ENCODE measurements at places on chromosomes 6 and 20. TPM values are rescaled to one million over a fixed set of nuclear protein-coding genes. Genes with fewer than 3 reads are reported as not detected.
A peak's percentile ranks its signal among the peaks of the same experiment; 100 is the strongest.

- no peaks in the 10 kb centered on the region for H3K27me3 ChIP-seq
- H3K36me3 ChIP-seq: no peaks in the 10 kb centered on the region
- no peak overlapping the region for H3K4me3 ChIP-seq
- H3K4me1 ChIP-seq: no peaks in the 10 kb centered on the region
- DNase-seq: no peak
Observed at GRCh38 chr6:166911248-166911677, 45.1 kb downstream of the RNASET2 start.

DNA sequence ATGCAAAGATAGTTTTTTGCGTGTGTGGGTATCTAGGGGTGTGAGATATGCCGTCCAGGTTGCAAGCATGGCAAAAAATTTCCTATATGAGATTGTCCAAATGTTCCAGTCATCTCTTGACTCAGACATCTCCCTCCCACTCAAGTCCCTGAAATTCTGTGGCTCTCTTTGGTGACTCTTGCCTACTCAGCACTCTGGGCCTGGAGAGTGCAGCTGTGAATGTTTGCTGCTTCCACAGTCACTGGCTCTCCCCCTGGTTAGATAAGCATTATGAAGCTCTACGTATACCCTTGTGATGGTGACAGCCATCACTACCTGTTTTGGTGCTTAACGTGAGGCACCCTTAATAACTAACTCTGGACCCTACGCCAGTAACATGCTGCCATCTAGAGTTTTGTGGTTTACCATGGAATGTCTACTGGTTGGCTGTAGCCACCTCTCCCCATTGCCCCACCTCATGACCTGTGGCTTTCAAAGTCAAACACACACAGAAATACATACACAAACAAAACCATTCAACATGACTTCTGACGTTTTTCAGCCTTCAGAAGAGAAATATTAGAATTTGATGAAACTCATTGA lies 621.9 kb upstream of the CITED2 start:
- peak; percentile 43 for DNase-seq
- no peaks in the 10 kb centered on the region for H3K27me3 ChIP-seq
- H3K27ac ChIP-seq: no peak overlapping the region
- H3K4me1 ChIP-seq: peaks cover 10% of the 10 kb centered on the region

DNA sequence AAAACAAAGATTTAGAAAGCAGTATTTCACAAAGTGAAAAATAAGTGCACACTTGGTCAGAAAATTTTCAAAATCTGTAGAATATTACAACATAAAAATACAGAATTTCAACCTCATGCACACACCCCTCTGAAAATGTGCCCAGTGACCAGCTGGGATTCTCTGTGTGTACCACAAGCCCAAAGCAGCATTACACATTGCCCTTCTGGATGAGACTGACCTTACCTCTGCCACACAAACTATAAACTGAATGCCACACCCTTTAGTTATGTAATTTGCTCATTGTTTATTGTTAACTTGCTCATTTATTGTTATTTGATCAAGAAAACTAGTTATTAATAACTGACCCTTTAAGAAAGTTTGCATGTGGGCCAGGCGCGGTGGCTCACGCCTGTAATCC lies 303.0 kb downstream of the FOXC1 start:
- no peaks in the 10 kb centered on the region for H3K27me3 ChIP-seq
- no peak overlapping the region for H3K4me3 ChIP-seq
- no peak for DNase-seq
- H3K36me3 ChIP-seq: no peaks in the 10 kb centered on the region
- peaks cover 15% of the 10 kb centered on the region for H3K4me1 ChIP-seq

DNA sequence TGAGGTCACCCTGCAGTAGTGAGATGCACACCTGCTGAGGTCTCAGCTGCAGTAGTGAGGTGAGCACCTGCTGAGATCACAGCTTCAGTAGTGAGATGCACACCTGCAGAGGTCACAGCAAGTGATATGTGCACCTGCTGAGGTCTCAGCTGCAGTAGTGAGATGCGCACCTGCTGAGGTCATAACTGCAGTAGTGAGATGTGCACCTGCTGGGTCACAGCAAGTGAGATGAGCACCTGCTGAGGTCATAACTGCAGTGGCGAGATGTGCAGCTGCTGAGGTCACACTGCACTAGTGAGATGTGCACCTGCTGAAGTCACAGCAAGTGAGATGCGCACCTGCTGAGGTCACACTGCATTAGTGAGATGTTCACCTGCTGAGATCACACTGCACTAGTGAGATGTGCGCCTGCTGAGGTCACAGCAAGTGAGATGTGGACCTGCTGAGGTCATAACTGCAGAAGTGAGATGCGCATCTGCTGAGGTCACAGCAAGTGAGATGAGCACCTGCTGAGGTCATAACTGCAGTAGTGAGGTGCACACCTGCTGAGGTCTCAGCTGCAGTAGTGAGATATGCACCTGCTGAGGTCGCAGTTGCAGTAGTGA lies 20.8 kb downstream of the ZDHHC14 start:
- no peaks in the 10 kb centered on the region for H3K27me3 ChIP-seq
- peaks cover 4% of the 10 kb centered on the region for H3K36me3 ChIP-seq
- no peak for DNase-seq
- no peaks in the 10 kb centered on the region for H3K4me1 ChIP-seq
- H3K4me3 ChIP-seq: no peak overlapping the region

DNA sequence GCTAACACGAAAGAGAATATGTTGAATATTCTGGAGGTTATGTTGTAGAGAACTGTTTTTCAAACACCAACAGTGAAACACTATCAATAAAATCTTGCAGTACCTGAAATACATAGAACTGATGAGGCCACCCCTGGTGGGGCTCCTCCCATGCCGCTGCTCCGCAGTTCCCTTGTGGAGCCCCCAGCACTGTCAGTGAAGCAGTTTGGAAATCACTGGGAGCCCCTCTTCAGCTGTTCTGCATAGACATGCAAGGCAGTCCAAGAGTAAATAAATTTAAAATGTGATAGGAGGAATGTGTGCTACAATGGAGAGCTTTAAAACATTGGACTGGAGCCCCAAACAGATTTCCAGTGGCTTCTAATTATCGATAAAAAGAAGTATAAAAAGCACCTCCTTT lies 189.4 kb downstream of the FNDC1 start:
- H3K27ac ChIP-seq: no peak overlapping the region
- no peaks in the 10 kb centered on the region for H3K4me1 ChIP-seq
- no peaks in the 10 kb centered on the region for H3K36me3 ChIP-seq
- H3K4me3 ChIP-seq: no peak overlapping the region

- no peak overlapping the region for H3K27ac ChIP-seq
- H3K4me3 ChIP-seq: no peak overlapping the region
- H3K27me3 ChIP-seq: no peaks in the 10 kb centered on the region
- no peaks in the 10 kb centered on the region for H3K36me3 ChIP-seq
- peak; percentile 30 for DNase-seq
- H3K4me1 ChIP-seq: no peaks in the 10 kb centered on the region
Observed at GRCh38 chr6:95866732-95867131, 149.0 kb upstream of the FUT9 start.

- H3K27ac ChIP-seq: no peak overlapping the region
- no peak for DNase-seq
- H3K4me1 ChIP-seq: peaks cover 10% of the 10 kb centered on the region
- H3K36me3 ChIP-seq: no peaks in the 10 kb centered on the region
Observed at GRCh38 chr6:16649241-16649640, 112.0 kb downstream of the ATXN1 start.

DNA sequence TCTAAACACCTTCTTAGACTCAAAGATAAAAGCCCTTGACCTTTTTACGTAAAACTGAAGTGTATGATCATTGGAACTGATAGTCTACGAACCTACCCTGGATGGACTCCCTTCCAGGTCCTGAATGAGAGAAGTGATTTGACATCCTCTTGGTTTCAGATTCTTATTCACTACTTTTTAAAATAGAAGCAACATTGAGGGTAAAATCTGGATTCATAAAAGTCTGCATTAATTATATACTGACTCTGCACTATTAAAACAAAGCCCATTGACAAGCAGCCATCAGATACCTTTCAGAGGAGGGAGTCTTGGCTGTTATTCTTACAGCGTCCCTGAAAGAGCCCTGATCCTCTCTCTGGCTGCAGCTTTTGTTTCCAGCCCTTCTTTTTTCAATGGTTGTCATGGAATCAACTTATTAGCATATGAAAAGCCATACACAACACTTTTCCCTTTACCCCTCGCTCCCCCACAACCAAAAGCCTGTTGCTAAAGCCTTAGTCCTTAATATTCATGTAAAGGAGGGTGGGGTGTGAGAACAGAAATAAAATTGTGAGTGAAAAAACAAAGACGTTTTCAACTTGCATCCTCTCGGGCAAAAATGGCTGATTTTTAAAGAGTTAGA lies 270.0 kb upstream of the MARCKS start:
- no peak overlapping the region for H3K4me3 ChIP-seq
- H3K36me3 ChIP-seq: no peaks in the 10 kb centered on the region
- H3K27ac ChIP-seq: no peak overlapping the region
- DNase-seq: no peak

GRCh38 chr6:166687070-166687878 lies 60.2 kb upstream of the RPS6KA2 start:
- DNase-seq: no peak
- H3K4me1 ChIP-seq: peaks cover 27% of the 10 kb centered on the region
- H3K27ac ChIP-seq: no peak overlapping the region
- H3K4me3 ChIP-seq: no peak overlapping the region
- peaks cover 26% of the 10 kb centered on the region for H3K27me3 ChIP-seq
- H3K36me3 ChIP-seq: no peaks in the 10 kb centered on the region

GRCh38 chr6:35454391-35455110 lies 2.4 kb downstream of the FANCE start:
- peaks cover 26% of the 10 kb centered on the region for H3K4me1 ChIP-seq
- no peak for DNase-seq
- peak overlapping the region; percentile 24 for H3K4me3 ChIP-seq
- H3K27me3 ChIP-seq: peaks cover 26% of the 10 kb centered on the region

GRCh38 chr6:41668968-41669367 lies 30.7 kb downstream of the MDFI start:
- H3K4me1 ChIP-seq: no peaks in the 10 kb centered on the region
- no peak overlapping the region for H3K4me3 ChIP-seq
- no peak for DNase-seq
- H3K27ac ChIP-seq: no peak overlapping the region
- no peaks in the 10 kb centered on the region for H3K36me3 ChIP-seq

GRCh38 chr6:41872147-41872546 lies 23.0 kb downstream of the USP49 start:
- no peaks in the 10 kb centered on the region for H3K36me3 ChIP-seq
- no peak overlapping the region for H3K27ac ChIP-seq
- no peak for DNase-seq
- H3K4me3 ChIP-seq: no peak overlapping the region
- H3K27me3 ChIP-seq: no peaks in the 10 kb centered on the region

DNA sequence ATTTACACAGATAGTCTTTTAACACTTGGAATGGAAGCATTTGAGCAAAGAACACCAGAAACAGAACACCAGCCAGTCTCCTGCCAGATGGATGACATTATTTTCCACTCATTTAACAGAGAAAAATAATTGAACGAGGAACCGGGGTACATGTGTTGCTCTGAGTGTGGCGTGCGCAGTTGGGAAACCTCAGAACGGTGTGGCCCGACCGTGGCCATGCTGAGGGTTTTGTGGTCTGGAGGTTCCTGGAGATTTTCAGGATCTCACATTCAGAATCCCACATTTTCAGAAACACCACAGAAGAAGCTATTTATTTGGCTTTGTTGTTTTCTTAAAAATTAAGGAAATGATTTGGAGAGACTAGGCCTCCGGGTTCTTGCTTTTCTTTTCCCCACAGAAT lies 126.9 kb upstream of the QKI start:
- H3K4me3 ChIP-seq: no peak overlapping the region
- no peaks in the 10 kb centered on the region for H3K27me3 ChIP-seq
- no peak overlapping the region for H3K27ac ChIP-seq
- DNase-seq: no peak

The TCF19 gene
- total RNA-seq: 49.5 TPM

The MLIP gene
- total RNA-seq: 1.4 TPM

The ESR1 gene
- 0.50 TPM for total RNA-seq

The C6orf15 gene
- not detected for total RNA-seq
